Colonic mucosa (tissue), 4 donors: ENCODE measurements at places on chromosomes 3 and 15. TPM values are rescaled to one million over a fixed set of nuclear protein-coding genes. Genes with fewer than 3 reads are reported as not detected.

RGMA gene
- total RNA-seq, result 4.2 TPM

KBTBD13 gene
- not detected for total RNA-seq

PRR20G gene
- total RNA-seq, result not detected

CXCR6 gene
- total RNA-seq, result 1.0 TPM

PLCH1 gene
- 8.2 TPM for total RNA-seq

CLSTN2 gene
- 0.82 TPM for total RNA-seq

TRIM71 gene
- not detected for total RNA-seq

HSPBAP1 gene
- total RNA-seq, result 5.7 TPM

SLC7A14 gene
- total RNA-seq, result 0.05 TPM

CEMIP gene
- 2.1 TPM for total RNA-seq

NOX5 gene
- 0.05 TPM for total RNA-seq

TIMP4 gene
- 3.1 TPM for total RNA-seq

DNA sequence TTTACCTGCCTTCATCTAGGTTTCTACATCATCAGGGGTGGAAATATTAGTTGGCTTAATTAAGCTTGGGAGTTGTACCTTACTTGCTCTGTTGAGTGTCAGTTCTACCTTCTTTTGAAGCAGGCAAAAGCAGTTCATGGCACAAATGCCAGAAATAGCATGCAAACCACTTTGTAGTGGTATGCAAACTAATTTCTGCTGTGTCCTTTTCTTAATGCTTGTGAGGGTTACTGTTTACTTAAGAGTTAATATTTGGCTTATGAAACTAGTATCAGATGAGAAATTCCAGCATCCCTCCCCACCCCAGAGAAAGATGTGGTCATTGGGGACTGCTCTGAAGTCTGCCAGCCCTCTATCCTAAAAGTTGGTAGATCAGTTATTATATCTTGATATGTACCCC, 7.1 kb downstream of the ATP2C1 start:
- H3K4me3 ChIP-seq, result no peak overlapping the region
- H3K4me1 ChIP-seq, result no peaks in the 10 kb centered on the region
- no peaks in the 10 kb centered on the region for H3K27me3 ChIP-seq
- DNase-seq, result no peak
- no peaks in the 10 kb centered on the region for H3K36me3 ChIP-seq

GRCh38 chr3:8730656-8731055, 2.9 kb upstream of the CAV3 start:
- no peak overlapping the region for H3K4me3 ChIP-seq
- no peak overlapping the region for H3K27ac ChIP-seq
- no peaks in the 10 kb centered on the region for H3K4me1 ChIP-seq
- no peak for DNase-seq
- H3K27me3 ChIP-seq, result no peaks in the 10 kb centered on the region
- H3K36me3 ChIP-seq, result no peaks in the 10 kb centered on the region

DNA sequence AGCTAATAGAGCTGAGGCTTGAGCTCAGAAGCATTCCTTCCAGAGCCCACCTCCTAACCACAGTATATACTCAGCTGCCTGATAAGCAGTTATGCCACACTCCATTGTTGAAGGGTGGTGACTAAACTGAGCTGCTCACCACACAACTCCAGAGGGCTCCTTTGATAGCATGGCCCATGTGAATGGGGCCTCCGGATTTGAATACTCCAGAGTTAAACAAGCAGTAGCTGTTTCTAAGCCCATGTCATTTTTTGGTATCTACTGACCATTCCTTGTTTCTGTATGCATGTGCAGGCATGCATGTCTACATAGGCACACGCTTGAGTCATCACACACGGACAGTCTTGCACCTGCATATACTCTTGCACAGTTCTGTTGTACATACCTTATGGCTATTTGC, 28.9 kb downstream of the IGSF10 start:
- H3K27ac ChIP-seq, result no peak overlapping the region
- H3K36me3 ChIP-seq, result no peaks in the 10 kb centered on the region
- no peaks in the 10 kb centered on the region for H3K27me3 ChIP-seq
- no peak overlapping the region for H3K4me3 ChIP-seq

- no peaks in the 10 kb centered on the region for H3K36me3 ChIP-seq
- H3K27ac ChIP-seq, result no peak overlapping the region
- DNase-seq, result no peak
- peaks cover 2% of the 10 kb centered on the region for H3K4me1 ChIP-seq
- no peaks in the 10 kb centered on the region for H3K27me3 ChIP-seq
Measured at GRCh38 chr3:71560665-71561064, 22.9 kb downstream of the FOXP1 start.

DNA sequence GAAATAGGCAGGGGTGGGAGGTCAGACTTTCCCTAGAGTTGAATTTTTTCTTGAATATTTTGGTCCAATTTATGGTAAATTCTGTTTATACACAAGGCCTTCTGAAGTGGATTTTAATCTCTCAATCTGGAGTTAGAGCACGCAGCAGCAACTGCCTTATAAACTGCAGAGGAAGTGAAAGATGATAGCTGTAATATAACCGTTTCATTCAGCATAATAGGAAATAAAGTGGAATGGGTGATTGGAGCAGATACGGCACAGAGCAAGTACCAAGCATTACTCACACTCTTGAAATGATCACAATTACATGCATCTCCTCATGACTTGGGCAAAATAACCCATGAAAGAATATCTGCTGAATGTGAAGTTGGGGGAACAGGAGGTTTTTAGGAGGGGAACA, 106.8 kb downstream of the ARRDC4 start:
- H3K36me3 ChIP-seq, result no peaks in the 10 kb centered on the region
- no peaks in the 10 kb centered on the region for H3K27me3 ChIP-seq
- no peak for DNase-seq

- H3K4me3 ChIP-seq, result no peak overlapping the region
- peaks cover 3% of the 10 kb centered on the region for H3K4me1 ChIP-seq
- no peaks in the 10 kb centered on the region for H3K36me3 ChIP-seq
- peak; percentile 36 for DNase-seq
- H3K27me3 ChIP-seq, result no peaks in the 10 kb centered on the region
Measured at GRCh38 chr3:122350814-122351418, 25.9 kb downstream of the CSTA start.

GRCh38 chr3:13161771-13162535, 88.7 kb upstream of the IQSEC1 start:
- H3K36me3 ChIP-seq, result no peaks in the 10 kb centered on the region
- no peaks in the 10 kb centered on the region for H3K27me3 ChIP-seq
- DNase-seq, result no peak
- H3K4me1 ChIP-seq, result no peaks in the 10 kb centered on the region
- no peak overlapping the region for H3K27ac ChIP-seq
- H3K4me3 ChIP-seq, result no peak overlapping the region

DNA sequence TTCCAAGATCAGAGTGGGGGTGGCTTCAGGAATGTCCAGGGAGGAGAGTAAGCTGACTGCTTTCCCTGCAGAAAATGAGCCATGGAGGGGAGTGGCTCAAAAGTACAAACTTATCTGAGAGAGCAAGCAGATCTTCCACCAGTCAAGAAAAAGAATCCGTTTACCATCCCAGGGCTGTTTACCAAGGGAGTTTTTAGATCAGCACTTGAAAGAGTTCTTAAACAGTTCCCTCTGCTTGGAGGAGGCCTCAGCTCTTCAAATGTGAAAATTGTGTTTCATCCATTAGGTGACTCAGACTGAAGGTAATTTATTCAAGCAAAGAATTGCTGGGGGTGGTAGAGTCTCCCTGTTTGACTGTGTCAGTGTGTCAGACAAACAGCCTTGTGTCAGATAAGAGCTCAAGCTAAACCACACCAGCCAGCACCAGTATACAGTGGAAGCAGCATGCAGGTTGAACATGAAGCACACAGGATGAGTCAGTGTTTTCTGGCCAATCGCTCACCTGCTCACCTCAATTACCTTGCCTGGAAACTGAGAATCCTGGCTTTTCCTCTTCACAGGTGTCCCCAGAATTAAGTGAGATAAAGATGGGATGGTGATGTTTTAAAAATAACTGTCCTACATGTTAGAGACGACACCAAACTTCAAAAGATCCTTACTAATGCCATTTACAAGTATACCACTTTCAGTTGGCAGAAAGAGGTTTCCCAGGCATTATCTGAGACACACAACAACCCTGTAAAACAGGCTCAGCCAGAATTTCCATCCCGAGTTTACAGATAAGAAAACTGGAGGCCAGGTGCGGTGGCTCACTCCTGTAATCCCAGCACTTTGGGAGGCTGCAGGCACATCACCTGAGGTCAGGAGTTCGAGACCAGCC, 21.7 kb downstream of the SH3BP5 start:
- no peaks in the 10 kb centered on the region for H3K4me1 ChIP-seq
- no peaks in the 10 kb centered on the region for H3K36me3 ChIP-seq
- no peaks in the 10 kb centered on the region for H3K27me3 ChIP-seq

GRCh38 chr3:55584716-55585368, 97.7 kb upstream of the WNT5A start:
- H3K27me3 ChIP-seq, result no peaks in the 10 kb centered on the region
- no peaks in the 10 kb centered on the region for H3K36me3 ChIP-seq
- no peak for DNase-seq
- H3K4me1 ChIP-seq, result no peaks in the 10 kb centered on the region

GRCh38 chr3:63768386-63768785, 50.7 kb upstream of the C3orf49 start:
- peak; percentile 29 for DNase-seq
- peak overlapping the region; percentile 52 for H3K27ac ChIP-seq

DNA sequence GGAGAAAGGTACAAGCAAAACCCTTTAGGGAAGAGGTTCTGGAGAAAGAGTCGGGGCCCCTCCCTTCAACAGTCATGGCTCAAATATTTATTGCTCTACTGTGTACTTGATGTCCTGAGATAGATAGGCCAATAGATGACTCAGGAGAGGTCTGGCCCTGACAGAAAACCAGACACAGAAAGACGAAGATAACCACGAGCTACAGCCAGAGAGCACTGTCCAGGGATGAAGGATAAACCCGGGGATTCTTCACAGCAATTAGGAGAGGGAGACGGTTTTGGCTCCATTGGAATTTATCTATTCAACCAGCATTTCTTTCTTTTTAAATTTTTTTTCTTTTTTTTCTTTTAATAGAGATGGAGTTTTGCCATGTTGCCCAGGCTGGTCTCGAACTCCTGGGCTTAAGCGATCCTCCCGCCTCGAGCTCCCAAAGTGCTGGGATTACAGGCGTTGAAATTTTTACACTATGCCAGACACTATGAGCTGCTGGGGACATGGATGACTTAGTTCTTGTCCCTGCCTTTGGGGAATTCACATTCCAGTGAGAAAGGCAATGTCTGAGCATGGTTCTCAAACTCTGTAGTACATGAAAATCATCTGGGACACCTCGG, 4.6 kb upstream of the CIDEC start:
- no peak for DNase-seq
- H3K27me3 ChIP-seq, result no peaks in the 10 kb centered on the region
- H3K4me1 ChIP-seq, result no peaks in the 10 kb centered on the region
- H3K4me3 ChIP-seq, result no peak overlapping the region
- H3K27ac ChIP-seq, result no peak overlapping the region
- H3K36me3 ChIP-seq, result no peaks in the 10 kb centered on the region

GRCh38 chr3:13879946-13880810, at the start of gene WNT7A:
Gene WNT7A (minus strand): TSS chr3:13880071. CDS start chr3:13879816, 255 bp downstream.
- DNase-seq, result no peak
- H3K27ac ChIP-seq, result no peak within 1 kb of the TSS
- peaks cover 10% of the 10 kb centered on the region for H3K4me1 ChIP-seq
- no peaks in the 10 kb centered on the region for H3K36me3 ChIP-seq

DNA sequence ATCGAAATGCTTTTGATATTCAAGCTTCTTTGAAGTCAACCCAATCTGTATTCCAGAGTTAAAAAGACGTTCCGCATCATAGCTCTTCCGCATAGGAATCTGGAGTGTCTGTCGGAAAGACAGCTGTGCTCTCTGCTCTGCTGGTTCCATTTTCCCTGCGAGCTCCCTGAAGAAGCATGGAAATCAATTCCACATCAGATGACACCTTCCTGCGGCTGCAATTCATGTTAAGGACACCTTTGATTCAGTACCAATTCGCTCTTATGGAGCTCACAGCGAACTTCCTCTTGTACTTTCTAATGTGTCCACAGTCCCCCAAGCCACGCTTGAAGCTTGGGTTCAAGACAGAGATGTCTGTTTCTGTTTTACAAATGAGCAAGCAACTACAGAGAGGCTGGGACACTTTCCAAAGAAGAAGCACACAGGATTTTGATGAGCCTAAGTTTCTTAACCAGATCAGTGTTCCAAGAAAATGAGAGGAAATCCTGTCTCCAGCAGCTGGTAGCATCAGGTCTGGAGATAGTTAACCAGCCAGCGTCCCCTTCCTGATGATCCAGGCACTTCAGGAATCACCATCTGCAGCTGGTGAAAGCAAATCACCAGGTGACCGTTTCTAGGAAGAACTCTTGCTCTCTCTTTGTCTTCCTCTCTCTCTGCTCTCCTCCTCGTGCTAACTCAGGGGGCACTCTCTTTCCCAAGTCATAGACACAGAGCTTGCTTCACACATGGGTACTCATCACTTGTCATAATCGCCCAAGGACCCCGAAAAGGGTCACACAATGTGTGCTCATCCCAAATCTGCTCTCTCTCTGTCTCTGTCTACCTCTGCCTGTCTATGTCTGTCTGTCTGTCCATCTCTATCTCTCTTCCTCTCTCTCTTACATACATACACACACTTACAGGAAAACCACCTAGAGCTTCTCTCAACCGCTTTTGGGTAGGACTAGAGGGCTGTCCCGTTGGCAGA, 281.8 kb downstream of the FAM43A start:
- peak; percentile 4 for DNase-seq
- no peaks in the 10 kb centered on the region for H3K36me3 ChIP-seq
- no peaks in the 10 kb centered on the region for H3K27me3 ChIP-seq
- H3K4me3 ChIP-seq, result no peak overlapping the region

- H3K4me1 ChIP-seq, result no peaks in the 10 kb centered on the region
- no peak for DNase-seq
- H3K27me3 ChIP-seq, result no peaks in the 10 kb centered on the region
- no peak overlapping the region for H3K4me3 ChIP-seq
- no peak overlapping the region for H3K27ac ChIP-seq
- H3K36me3 ChIP-seq, result no peaks in the 10 kb centered on the region
Measured at GRCh38 chr3:24339266-24339825, 155.3 kb downstream of the THRB start.

DNA sequence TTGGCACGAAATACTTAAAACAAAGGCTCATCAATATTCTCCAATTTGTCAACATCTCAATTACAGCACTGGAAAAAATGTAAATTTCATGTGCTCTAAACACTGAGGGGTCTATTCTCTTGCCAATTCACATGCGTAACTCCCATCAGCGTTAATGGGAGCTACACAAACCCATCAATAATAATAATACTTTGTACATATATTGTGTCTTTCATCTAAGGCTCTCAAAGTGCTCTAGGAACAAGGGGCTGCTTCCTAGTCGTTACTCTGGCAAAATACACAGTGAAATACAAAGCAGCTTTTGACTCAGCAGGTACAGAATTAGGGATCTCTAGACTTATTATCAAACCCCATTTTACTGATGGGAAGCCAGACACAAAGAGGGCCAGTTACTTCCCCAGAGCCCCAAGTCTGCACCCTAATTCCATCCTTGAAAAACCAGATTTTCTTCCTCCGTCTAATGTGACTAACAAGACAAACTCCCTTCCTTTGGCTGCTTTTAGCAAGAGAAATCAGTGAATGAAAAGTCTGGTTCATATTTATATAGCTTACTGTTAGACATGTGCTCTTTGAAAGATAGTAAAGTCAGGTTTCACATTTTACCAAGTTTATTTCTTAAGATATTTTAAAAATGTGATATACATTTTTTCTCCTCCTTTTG, 20.0 kb downstream of the MEIS2 start:
- no peaks in the 10 kb centered on the region for H3K27me3 ChIP-seq
- DNase-seq, result no peak
- H3K27ac ChIP-seq, result no peak overlapping the region

GRCh38 chr3:80094589-80094988, 326.8 kb upstream of the ROBO1 start:
- H3K4me1 ChIP-seq, result no peaks in the 10 kb centered on the region
- no peaks in the 10 kb centered on the region for H3K27me3 ChIP-seq
- DNase-seq, result no peak
- no peaks in the 10 kb centered on the region for H3K36me3 ChIP-seq
- H3K4me3 ChIP-seq, result no peak overlapping the region
